ENCODE measurements at places on chromosomes 7 and 10.

DNA sequence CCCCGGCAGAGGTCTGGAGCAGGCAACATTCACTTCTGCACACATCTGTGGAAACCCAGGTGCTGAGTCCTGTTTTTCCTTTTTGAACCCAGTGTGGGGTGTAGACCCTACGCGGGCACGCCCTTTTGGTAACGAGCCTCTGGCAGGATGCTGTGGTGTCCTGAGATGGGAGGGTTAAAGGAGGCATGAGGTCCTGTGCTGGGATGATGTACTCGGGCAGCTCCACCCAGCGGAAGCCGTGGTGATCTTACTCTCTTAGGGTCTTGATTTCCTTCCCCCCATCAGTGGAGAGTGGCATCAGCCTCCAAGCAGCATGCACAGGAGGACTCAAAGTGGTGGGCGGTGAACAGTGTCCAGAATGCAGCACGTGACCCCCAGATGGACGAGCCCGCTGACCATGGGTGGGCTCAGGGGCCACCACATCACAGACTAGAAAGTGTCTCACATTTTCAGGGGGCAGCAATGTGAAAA lies 148.6 kb downstream of the DNAJB6 start:
- H3K4me1 ChIP-seq, result peaks cover 2% of the 10 kb centered on the region
- H3K27ac ChIP-seq, result no peak overlapping the region
- H3K27me3 ChIP-seq, result peaks cover 5% of the 10 kb centered on the region
- no peak overlapping the region for H3K4me3 ChIP-seq

DNA sequence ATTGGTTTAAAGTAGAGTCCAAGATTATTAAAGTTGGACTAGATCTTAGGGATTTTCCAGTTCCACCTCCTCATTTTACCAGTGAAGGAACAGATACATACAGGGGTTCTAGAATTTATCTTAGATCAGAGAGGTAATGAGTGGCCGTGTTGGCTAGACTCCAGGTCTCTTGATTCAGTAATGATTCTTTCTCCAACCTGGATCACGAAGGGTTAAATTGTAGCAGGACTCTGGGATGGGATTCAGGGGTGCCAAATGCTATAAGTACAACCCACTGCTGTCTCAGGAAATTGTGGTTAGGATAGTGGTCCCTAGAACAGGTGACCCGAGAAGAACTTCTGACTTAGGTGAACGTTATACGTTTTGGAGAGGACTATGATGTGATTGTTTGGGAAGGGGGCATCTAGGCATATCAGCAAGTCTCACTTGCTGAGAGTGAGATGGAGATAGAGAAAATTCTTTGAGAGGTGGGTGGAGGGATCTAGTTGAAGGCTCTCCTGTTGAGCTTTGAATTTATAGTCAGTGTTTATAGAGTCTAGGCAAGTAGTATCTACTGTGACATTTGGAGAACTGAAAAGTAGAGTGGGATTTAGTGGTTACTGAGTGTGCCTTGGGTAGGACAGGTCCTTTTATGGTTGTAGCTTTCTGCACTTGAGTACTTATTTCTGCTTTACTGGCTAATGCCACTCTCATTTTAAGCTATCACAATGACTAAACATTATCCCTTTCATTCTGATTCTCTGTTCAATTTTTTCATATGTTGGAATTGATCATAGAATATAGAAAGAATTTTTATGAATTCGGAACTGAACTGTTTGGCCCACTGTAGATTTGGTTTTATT lies 58.3 kb downstream of the ST7 start:
- H3K27me3 ChIP-seq, result no peaks in the 10 kb centered on the region
- peaks cover 30% of the 10 kb centered on the region for H3K4me1 ChIP-seq
- no peak overlapping the region for H3K4me3 ChIP-seq
- no peak overlapping the region for H3K27ac ChIP-seq

DNA sequence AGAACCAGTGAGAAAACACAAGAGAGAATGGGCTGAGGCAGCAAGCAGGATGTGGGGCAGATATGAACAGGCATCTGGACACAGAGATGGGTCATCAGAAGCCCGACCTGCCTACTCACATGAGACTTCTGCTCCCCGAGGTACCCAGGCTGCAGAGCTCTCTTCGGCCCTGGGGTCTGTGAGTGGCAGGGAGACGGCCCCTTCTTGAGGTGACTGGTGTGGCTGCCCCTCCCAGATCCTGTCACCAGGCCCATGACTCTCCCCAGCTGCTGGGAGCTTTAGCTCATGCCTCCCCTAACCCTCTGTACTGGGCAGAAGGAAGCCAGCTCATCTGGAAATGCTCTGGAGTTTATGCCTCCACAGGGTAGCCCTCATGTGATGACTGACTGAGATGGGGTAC lies 157.6 kb upstream of the PCBD1 start:
- H3K4me1 ChIP-seq, result no peaks in the 10 kb centered on the region
- H3K27ac ChIP-seq, result no peak overlapping the region
- no peak for DNase-seq
- peaks cover 29% of the 10 kb centered on the region for H3K27me3 ChIP-seq

GRCh38 chr7:105423987-105424386 lies 35.3 kb upstream of the SRPK2 start:
- DNase-seq, result no peak
- H3K4me1 ChIP-seq, result peaks cover 1% of the 10 kb centered on the region
- no peak overlapping the region for H3K27ac ChIP-seq
- H3K36me3 ChIP-seq, result peaks cover 2% of the 10 kb centered on the region

GRCh38 chr10:4825868-4826791 lies at the start of gene AKR1E2:
Gene AKR1E2, plus strand, starts transcription at chr10:4826207. Its CDS starts 118 bp downstream, at chr10:4826325.
- peaks cover 92% of the 10 kb centered on the region for H3K27me3 ChIP-seq
- peaks cover 4% of the 10 kb centered on the region for H3K4me1 ChIP-seq
- peak within 1 kb of the TSS; percentile 42 for H3K4me3 ChIP-seq
- no peak within 1 kb of the TSS for H3K27ac ChIP-seq

DNA sequence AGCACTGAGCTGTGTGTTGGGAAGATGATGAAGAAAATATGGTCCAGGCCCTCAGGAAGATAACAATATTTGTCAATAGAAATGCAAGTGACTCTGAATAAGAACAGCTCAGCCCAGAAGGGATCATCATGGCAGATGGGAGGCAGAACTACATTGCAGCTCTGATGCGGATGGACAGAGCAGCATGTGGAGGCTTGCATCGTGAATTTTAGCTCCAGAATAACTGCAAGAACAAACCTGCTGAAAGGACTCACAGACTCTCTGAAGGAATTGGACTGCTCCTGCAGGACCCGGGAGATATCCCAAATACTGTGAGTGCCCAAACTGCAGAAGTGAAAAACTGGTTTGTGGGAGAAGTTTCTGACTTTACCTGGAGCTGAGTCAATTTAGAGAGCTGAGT lies 80.6 kb upstream of the LAMB4 start:
- peaks cover 7% of the 10 kb centered on the region for H3K27me3 ChIP-seq
- H3K36me3 ChIP-seq, result no peaks in the 10 kb centered on the region
- no peak overlapping the region for H3K27ac ChIP-seq
- DNase-seq, result no peak
- H3K4me3 ChIP-seq, result no peak overlapping the region

DNA sequence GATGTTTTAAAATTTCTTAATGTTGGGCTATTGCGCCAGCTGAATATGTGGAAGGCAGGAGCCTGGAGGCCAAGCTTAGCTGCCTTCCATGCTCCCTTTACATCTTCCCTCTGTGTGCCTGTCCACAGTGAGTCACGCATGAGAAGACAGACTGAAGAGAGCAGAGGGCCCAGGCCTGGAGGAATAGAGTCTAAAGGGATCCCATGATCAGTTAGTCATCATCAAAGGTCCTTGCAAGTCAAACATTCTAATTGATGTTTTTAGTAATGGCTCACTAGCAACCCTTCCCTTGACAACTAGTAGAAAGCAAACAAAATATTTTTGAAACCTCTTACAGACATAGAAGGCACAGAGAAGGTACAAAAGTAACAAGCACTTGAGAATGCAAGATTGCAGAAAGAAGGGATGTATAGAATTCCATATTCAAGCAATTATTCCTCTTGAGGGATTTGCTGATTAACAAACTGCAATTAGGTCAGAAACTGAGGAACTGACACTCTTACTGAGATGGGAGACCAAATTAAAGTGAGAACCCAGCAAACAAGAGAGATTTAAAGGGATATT lies 30.7 kb upstream of the APBB1IP start:
- H3K27ac ChIP-seq, result no peak overlapping the region
- H3K36me3 ChIP-seq, result peaks cover 3% of the 10 kb centered on the region
- no peaks in the 10 kb centered on the region for H3K4me1 ChIP-seq
- H3K4me3 ChIP-seq, result no peak overlapping the region
- H3K27me3 ChIP-seq, result peaks cover 8% of the 10 kb centered on the region

DNA sequence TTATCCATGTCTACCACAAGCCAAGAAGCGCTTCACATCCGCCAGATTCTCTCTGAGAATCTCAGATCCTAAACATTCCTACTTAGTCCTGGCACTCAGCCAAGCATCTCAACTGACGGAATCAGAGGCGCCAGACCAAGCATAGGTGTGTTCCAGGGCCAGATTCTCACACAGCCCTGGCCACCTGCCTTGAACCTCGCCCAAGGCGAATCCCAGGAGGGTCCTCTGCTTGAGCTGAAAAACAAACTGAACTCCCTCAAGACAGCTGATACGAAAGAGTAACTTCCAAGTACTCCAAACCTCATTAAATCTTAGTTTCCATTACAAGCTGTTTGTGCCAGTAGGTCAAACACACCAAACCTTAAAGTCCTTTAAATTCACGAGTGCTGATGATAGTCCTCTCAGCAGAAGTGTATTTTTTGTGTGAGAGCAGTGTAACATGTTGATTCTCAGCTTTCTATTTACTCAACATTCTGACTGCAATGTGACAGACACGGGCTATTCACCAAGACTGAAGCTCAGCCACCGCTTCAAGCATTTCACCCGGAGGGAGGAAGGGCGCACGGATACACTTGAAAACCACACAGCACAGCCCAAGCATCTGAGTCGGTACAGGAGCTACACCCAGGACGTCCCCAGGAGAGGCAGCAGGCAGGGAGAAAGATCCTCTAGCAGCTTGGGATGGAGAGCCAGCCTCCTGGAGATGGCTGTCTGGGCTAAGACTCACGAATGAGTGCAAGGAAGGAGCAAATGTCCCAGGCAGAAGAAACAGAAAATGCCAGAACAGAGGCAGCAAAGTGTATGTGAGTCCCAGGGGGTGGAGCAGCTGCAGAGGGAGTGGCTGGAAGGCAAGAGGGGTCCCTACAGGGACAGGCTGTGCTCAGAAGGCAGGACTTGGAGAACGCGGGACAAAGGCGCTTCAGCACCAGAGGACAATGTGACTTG lies 6.0 kb downstream of the PARD3 start:
- no peak overlapping the region for H3K27ac ChIP-seq
- H3K27me3 ChIP-seq, result peaks cover 55% of the 10 kb centered on the region
- H3K4me3 ChIP-seq, result no peak overlapping the region

GRCh38 chr7:48052748-48053147 lies 17.4 kb downstream of the C7orf57 start:
- no peak overlapping the region for H3K4me3 ChIP-seq
- no peaks in the 10 kb centered on the region for H3K27me3 ChIP-seq
- H3K36me3 ChIP-seq, result no peaks in the 10 kb centered on the region
- DNase-seq, result no peak
- H3K27ac ChIP-seq, result peak overlapping the region; percentile 9

- H3K4me3 ChIP-seq, result no peak overlapping the region
- DNase-seq, result no peak
- no peaks in the 10 kb centered on the region for H3K36me3 ChIP-seq
- peaks cover 33% of the 10 kb centered on the region for H3K27me3 ChIP-seq
These were observed 10.3 kb downstream of the LEP start for GRCh38 chr7:128251337-128251736.

DNA sequence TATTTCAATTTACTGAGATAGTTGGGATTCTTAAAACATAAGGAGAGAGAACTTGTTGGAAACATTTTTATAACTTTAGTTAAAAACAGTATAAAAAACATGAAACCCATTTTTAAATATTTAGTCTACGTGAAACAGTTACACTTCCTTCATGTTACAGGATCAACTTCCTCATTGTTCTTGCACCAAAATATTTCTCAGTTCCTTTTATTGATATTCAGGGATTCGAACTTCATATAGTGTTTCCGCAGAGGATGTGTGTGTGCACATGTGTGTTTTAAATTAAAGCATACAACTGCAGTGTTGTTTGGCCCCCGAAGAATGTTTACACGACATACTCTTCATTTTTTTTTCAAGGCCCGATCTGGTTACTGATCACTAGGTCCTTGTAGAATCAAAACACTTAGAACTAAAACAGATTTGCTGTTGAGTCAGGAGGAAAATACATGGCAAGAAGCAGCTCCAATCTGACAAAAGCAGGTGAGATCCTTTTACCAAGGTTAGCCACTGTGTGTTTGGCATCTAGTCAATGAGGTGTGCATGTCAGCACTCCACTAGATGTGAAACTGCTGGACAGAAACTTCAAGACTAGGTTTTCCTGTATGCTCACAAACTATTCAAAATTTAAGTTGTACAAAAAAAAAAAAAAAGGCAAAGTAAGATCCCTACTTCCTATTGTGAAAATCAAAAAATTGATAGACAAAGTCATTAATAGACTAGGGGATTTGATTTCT lies 60.4 kb downstream of the INSYN2A start:
- no peak overlapping the region for H3K4me3 ChIP-seq
- H3K36me3 ChIP-seq, result no peaks in the 10 kb centered on the region
- H3K27ac ChIP-seq, result no peak overlapping the region
- H3K27me3 ChIP-seq, result no peaks in the 10 kb centered on the region

DNA sequence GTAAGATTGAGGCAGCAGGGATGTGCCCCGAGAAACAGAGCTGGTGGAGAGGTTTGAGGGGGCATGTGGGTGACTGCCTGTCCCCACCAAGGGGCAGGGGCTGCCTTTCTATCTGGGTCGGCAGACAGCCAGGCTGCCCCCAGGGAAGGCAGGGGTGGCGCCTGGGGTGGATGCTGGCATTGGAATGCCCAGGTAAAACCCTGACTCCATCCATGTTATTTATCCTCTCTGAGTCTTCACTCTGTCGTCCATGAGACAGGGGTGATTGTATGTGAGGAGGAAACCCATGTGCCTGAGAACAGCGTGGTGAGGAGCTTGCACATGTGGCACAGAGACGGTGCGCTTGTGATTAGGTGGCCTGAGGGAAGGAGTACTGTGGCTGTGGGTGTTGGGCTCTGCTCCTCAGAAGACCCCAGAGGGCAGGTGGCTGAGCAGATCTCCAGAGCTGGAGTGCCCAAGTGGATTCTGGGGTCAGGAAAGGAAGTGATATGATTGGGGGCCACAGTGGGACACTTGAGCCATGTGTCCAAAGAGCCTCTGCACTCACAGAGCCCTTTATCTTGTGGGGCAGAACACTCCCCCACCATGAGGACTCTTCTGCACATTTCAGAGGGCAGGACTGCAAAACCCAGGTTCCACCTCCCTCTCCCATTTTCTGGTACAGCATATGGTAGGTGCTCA lies 100.4 kb upstream of the RET start:
- DNase-seq, result no peak
- no peaks in the 10 kb centered on the region for H3K4me1 ChIP-seq
- peaks cover 19% of the 10 kb centered on the region for H3K27me3 ChIP-seq
- no peak overlapping the region for H3K27ac ChIP-seq

DNA sequence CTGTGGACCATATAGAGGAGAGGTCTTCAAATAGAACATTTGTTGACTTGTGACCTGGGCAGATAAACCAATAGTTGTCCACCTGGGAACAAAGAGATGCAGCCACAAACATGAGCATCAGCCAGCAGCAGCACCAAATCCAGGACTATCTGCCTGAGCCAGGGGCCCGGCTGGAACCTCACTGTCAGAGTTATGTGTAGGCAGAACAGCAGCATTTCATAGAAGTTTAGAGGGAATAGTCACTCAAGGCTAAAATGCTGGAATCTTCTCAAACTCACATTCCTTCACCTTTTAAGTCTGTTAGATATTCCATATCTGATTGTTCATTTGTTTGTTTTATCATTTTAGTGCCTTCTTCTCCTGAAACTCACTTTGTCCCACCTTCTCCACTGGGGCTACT lies 72.2 kb upstream of the IL6 start:
- no peak overlapping the region for H3K4me3 ChIP-seq
- DNase-seq, result no peak
- H3K27ac ChIP-seq, result no peak overlapping the region
- H3K27me3 ChIP-seq, result peaks cover 36% of the 10 kb centered on the region
- no peaks in the 10 kb centered on the region for H3K36me3 ChIP-seq
- H3K4me1 ChIP-seq, result no peaks in the 10 kb centered on the region
